ENCODE measurements at places on chromosomes 1 and 21.
A peak's percentile ranks its signal among the peaks of the same experiment; 100 is the strongest.

DNA sequence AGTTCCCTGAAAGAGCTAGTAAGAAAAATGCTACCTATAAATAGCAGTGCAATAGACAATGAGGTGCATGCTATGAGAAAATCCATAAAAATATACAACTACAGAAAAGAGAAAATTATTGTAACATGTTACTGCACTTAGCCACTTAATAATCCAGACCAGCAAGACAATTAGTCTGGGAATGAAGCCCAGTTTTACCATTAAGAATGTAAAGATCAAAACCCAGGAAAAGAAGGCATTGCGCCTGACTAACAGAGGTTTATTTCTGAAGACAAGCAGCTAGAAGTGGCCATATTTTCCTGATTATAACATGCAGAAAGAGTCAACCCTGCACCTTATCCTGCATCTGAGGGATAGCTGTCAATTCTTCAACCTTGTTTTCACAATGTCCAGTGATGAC lies 276.4 kb upstream of the PRMT6 start:
- DNase-seq: no peak

DNA sequence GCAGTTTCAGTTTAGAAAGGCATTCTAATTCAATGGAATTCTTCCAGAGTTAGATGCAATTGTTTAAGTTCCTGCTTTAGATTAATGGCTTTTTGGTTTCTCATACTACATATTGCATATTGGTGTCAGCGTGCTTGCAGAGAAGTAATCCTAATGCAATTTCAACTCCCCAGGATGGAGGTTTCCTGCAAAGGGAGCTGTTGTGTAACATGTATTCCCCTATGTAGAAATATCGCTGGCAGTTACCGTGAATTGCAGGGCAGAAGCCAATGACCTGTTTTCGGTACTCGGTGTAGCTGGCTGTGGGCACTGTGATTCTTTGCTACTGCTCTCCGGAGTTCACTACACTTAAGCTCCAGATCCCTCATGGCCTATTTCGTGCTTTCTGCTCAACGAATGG lies 256.1 kb upstream of the PTBP2 start:
- no peak for DNase-seq

GRCh38 chr1:116259663-116260062 lies 113.4 kb upstream of the ATP1A1 start:
- DNase-seq: peak; percentile 58

DNA sequence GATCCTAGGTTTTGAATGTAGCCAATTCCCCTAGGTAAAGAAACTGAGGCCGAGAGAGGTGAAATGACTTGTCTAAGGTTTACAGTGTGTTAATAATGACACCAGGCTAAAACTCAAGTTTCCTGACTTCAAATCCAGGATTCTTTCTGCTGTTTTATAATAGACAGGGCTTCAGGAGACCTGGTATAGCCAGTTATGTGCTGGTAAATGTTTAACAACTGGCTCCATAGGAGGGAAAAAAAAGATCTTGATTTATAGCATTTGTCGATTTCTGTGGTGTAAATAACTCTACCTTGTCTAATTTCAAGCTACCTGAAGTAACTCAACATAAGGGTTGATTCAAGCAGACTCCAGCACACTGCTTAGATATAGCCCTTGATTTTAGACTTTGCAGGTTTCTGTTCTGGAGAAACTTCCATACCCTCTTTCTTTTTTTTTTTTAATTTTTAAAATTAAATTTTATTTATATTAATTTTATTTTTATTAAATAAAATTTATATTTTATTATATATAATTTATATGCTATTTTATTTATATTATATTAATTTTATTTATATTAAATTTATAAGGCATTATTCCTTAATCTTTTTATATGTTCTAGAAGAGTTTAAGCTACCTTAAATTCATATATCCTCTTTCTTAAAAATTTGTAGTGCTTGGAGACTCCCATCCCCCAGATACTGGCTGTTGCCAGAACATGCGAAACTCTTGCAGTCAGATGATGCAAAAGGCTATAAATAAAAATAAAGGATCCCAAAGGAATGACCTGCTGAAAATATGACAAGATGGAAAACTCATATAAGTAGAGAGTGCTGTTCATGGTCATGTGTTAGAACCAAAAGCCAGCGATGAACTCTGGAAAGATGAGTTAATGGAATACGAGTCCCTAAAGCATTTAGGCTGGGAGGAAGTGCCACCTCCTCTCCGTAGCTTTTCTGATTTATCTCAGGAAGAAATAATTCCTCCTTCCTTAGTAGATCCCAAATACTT lies 35.4 kb upstream of the SRSF10 start:
- no peak for DNase-seq

DNA sequence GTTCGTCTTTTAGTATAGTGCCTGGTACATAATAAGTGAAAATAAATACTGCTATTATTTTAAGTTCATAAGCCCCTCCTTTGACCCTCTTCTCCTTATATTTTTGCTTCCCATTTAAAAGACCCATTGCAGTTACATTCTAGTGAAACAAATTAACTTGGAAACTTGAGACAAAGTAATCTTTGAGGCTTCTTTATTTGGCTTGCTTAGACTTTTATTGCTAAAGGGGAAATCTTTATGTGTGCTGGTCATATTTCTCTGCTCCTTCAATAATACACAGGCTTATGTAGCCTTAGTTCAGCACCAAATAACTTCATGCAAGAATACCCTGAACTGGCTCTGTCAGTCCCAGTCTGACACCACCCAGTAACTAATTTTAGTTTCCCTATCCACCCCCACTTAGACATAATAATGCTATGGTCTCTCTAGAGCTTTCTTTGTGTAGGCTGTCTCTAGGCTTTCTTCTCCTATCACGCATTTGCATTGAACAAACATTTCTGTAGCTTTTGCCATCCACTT lies 257.8 kb downstream of the OMA1 start:
- no peak for DNase-seq

- no peak for DNase-seq
Observed at GRCh38 chr1:88266051-88266450, 418.0 kb upstream of the PKN2 start.

DNA sequence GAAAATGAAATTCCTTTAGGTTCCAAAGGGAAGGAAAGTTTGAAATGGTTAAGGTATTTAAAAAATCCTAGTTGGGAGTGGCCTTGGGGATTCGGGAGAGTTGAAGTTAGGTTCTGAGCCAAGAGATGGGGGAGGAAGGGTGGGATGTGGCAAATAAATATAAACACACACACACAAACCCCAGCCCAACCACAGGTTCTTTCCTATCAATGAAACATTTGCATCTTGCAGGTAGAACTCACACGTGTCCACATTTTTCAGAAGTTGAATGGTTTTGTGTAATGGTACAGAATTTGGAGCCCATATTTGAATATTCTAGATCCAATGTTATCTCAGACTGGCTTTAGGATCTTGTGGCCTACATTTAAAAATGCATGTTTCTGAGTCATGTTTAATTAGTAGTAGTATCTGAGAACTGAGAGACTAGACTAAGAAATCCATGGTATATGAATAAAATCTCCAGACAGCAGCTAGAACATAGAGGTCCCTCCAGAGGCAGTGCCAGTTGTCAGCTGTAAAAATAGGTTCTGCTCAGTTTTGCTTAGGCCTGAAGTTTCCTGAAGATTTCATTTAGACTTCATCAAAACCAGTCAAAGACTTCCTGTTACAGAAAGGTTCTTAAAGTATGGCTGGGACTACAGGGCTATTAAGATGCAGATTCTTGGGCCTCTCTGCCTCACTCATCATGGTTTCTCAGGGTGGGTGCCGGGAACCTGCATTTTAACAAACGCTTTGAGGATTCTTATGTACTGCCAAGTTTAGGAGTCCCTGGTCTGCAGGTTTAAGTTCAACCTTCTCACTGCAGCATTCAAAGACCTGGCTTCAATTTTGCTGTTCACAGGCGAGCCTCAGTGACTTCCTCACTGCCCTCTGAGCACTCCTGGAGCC lies 21.3 kb downstream of the RUNX1 start:
- DNase-seq: no peak

GRCh38 chr1:7292714-7293419 lies 478.2 kb upstream of the VAMP3 start:
- no peak for DNase-seq

- no peak for DNase-seq
Observed at GRCh38 chr1:96565546-96565945, 156.0 kb upstream of the PTBP2 start.

DNA sequence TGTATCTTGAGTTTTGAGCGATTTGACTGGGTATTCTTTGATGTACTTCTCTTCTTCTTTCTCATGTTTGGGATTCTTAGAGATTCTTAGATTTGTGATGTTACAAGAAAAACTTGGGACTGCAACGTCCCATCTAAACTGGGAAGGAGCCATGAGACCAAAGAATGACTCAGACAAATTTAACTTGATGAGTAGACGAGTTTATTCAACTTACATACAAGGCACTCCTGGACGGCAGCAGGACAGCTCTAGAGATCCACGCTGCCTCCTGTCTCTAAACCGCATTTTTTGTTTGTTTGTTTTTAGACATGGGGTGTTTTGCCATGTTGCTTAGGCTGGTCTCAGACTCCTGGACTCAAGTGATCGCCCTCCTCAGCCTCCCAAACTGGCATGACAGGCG lies 137.1 kb downstream of the PIK3R3 start:
- no peak for DNase-seq

GRCh38 chr1:173827611-173828010 lies 2.9 kb upstream of the CENPL start:
- DNase-seq: no peak

DNA sequence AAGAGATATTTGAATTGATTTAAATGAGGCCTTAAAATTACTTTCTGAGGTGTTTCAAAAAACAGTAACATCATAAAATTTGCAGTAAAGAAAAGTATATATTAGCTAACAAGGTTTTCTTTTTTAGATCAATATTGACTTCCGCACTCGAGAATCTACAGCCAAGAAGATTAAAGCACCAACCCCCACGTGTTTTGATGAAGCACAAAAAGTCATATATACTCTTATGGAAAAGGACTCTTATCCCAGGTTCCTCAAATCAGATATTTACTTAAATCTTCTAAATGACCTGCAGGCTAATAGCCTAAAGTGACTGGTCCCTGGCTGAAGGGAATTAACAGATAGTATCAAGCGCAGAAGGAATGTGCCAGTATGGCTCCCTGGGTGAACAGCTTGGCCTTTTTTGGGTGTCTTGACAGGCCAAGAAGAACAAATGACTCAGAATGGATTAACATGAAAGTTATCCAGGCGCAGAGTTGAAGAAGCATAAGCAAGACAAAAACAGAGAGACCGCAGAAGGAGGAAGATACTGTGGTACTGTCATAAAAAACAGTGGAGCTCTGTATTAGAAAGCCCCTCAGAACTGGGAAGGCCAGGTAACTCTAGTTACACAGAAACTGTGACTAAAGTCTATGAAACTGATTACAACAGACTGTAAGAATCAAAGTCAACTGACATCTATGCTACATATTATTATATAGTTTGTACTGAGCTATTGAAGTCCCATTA lies 3.6 kb downstream of the RGS1 start:
- peak; percentile 37 for DNase-seq

GRCh38 chr21:40689217-40689616 lies 157.7 kb downstream of the DSCAM start:
- DNase-seq: no peak

DNA sequence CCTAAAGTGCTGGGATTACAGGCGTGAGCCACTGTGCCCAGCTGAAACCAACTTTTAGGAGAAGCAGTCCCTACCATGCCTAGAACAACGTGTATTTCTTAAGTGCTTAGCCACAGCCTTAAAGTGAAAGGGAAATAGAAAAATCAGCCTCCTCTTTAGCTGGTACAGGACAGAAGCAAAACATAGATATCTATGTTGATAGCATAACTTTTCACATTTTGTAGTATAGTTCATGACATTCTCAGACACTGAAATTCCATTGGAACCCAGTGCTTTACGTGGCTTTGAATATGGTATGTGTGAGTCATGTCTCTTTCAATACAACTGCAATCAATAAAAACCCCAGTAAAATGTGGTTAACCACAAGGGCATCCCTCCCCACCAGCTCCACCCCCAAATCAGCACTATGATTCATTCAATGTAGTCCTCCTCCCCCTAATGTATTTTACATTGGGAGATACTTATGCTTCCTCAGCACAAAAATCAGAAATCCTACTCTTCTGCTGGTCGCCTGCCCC lies 32.1 kb downstream of the TGFB2 start:
- DNase-seq: peak; percentile 96

DNA sequence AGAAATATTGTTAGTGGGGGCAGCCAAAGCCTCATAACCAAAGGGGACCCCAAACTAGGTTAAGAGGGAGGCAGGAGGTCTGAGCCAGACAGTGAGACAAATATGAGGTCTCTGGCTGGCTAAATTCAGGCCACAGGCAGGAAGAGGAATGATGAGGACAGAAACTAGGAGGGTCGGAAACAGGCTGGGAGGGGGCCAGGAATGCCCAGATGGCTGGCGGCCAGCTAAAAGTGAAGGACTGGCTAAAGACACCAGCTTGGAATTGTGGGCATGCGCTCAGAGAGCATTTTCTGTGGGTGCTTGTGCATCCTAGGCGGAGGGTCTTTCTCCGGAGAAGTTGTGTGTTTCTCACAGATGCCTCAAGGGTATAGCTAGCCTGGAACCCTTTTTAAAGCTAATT lies 77.0 kb downstream of the PGM1 start:
- no peak for DNase-seq

GRCh38 chr1:2810899-2811532 lies 9.5 kb upstream of the TTC34 start:
- no peak for DNase-seq

- no peak for DNase-seq
Observed at GRCh38 chr21:42073145-42074099, 2.3 kb downstream of the UMODL1 start.

- DNase-seq: no peak
Observed at GRCh38 chr21:46264690-46265144, 20.7 kb downstream of the MCM3AP start.

DNA sequence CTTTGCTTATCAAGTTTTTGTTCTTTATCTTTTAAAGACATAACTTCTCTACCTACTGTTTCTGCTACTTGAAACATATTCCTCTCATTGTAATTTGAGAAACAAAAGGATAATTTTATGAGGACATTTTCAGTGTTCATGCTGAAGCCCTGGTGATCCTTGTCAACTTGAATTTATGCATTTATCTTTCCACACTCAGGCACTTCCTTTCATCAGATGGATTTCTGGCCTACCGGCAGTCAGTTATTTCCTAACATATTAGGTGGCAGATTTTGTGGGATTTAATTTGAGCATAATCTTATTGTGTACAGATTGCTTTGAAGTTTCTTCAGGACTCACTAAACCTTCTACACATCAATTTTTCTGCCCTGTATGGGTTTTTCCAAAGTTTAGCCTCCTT lies 75.0 kb downstream of the RGL1 start:
- no peak for DNase-seq

- DNase-seq: no peak
Observed at GRCh38 chr1:77475641-77476040, 193.8 kb downstream of the AK5 start.

DNA sequence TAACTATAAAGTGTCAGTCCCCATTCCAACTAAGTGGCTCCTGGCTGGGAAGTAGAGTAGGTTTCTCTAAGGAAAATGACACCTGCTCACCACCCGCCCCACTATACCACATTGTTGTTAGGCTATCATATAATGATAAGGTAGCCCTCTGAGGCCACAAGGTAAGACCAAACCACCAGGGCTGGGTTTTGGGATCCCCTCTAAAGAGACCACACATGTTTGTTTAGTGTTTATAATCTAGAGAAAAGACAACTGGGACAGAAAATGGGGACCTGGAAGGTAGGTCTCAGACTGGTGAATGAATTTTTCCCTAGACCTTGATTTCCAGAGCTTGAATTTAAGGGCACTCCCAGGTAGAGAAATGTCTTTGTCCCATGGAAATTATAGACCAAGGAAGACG lies 15.2 kb downstream of the AKIRIN1 start:
- no peak for DNase-seq

- DNase-seq: no peak
Observed at GRCh38 chr1:163896001-163896400, 574.2 kb downstream of the NUF2 start.

GRCh38 chr1:182765391-182765790 lies 24.2 kb upstream of the NPL start:
- no peak for DNase-seq

Measured in RCC 7860 (cell line).